ENCODE measurements at places on chromosomes 5 and 9.

DNA sequence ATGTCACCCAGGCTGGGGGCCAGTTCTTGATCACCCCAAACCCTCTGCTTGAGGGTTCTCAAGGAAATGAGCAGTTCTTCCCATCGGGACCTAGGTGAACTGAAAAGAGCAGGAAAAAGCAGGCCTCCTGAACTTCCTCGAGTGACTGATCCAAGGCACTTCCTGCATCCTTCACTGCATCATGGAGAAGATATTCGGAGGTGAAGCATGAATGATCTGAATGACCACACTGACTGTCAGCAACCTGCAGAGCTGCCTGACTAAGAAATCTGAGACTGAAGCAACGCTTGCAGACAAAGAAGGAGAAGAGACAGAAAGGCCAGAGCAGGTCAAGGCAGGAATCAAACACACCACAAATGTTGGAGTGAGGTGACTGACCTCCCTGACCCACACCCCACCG lies 420.2 kb downstream of the AGTPBP1 start:
- no peak for DNase-seq

GRCh38 chr5:63894690-63895089 lies 67.6 kb downstream of the HTR1A start:
- no peak for DNase-seq

- peak; percentile 66 for DNase-seq
These were observed 38.0 kb downstream of the TGFBI start for GRCh38 chr5:136066661-136067271.

DNA sequence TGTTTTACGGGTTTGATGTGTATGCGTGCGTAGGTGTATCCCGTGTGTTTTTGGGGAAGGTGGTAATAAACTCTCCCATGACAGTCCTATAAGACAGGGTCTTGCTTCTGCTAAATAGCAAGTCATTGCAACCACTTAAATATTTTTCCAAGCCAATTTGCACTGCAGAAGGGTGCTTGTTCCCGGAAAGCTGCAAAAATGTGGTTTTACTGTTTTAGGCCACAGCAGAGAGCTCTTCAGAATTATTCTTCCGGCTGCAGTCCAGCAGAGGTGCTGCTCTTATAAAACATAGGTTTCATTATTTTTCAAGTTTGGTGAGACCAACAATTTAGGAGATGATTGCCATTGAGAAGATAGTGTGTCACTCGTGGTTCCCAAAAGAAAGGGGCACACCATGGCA lies 192.8 kb downstream of the NTRK2 start:
- no peak for DNase-seq

- DNase-seq = no peak
These were observed 22.5 kb upstream of the PTGS1 start for GRCh38 chr9:122348288-122348777.

GRCh38 chr9:74951107-74951720 lies 1.5 kb downstream of the C9orf40 start:
- DNase-seq = peak; percentile 4

GRCh38 chr5:176822041-176822792 lies 11.9 kb downstream of the UNC5A start:
- DNase-seq = peak; percentile 87

DNA sequence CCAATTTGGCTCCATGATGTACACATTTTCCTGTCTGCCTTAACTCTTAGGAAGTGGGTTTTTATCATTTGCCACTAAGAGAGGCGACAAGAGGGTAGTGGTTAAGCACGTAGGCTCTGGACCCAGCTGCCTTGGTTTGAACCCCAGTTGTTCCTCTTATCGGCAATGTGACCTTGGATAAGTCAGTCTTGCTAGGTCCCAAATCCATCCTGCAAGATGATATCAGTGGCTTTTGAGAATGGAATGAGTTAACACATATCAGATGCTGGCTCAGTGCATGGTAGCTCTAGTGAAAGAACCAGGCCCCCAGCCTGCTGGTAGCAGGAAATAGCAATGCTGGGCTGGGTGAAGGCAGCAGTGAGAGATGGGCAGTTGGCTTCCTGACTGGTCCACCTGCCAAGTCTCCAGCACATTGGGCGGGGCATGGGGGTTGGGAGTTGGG lies 72.5 kb downstream of the STK10 start:
- DNase-seq = no peak

DNA sequence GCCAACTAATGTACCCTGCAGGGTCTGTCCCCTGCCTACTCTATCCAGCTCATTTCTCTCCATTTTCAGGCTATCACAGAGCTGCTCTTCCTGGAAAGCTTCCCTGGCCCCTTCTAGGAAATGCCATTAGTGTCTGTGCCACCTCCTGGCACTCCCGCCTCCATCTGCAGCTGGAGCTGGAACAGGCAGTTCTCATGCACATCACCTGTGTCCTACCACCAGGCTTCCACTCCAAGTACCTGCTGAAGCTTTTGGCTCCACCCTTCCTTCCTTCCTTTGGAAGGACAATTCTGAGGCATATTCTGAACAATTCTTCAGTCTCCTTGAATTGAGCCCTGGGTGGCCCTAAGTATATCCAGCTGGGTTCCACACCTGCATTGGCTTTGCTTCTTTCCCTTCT lies 156.2 kb upstream of the ZNF618 start:
- DNase-seq = no peak

- no peak for DNase-seq
These were observed 158.1 kb downstream of the LPAR1 start for GRCh38 chr9:110880189-110880588.

DNA sequence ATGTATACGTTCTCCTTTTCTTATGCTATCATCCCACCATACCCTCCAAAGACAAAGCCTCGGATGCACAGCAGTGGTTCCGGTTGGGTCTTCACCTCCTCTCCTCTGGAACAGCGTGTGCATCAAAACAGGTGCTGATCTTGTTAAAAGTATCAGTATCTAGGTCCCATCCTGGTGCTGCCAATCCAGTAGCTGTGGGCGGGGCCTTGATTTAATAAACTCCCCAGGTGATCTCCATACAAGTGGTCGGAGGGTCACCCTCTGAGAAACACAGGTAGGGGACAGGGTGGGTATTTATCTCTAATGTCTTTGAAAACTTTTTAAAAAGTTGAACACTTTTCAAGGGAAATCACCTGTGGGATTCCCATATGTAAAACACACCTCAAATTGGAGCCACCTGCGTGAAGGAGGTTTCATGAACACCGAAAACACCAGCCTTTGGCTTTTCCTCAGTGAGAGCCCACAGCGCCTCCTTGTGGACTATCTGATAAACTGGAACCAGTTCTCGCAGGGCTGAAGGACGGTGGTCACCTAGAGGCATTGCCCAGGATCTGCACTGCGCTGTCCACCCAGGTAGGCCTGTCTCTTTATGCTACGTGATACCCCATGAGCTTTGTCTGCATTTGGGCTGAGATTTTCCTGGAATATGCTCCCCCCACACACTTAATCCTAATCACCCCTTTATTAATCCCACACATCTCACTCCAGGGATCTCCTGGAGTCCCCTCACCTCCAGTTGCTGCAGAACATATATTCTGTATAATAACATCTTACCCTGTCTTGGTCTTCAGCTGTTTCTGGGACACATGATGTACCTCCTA lies 80.5 kb upstream of the EPB41L4B start:
- DNase-seq = peak; percentile 53

DNA sequence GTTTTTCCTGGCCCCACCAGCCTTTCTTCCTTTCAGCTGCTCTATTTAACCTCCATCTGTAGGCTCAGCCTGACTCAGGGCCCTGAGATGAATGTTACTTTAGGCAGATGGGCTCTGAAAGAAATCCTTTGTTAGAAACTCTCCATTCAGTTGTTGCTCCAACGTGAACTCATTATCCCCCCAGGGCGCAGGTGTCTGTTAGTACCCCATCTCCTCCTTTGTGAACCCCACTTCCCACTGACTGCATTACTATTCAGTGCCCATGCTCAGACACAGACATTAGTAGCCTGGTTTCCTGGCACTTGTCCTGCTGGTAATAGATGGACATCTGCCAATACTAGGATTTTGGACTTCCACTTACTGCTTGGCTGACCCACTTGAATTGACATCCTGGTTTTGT lies 1271.6 kb downstream of the PTPRD start:
- no peak for DNase-seq

DNA sequence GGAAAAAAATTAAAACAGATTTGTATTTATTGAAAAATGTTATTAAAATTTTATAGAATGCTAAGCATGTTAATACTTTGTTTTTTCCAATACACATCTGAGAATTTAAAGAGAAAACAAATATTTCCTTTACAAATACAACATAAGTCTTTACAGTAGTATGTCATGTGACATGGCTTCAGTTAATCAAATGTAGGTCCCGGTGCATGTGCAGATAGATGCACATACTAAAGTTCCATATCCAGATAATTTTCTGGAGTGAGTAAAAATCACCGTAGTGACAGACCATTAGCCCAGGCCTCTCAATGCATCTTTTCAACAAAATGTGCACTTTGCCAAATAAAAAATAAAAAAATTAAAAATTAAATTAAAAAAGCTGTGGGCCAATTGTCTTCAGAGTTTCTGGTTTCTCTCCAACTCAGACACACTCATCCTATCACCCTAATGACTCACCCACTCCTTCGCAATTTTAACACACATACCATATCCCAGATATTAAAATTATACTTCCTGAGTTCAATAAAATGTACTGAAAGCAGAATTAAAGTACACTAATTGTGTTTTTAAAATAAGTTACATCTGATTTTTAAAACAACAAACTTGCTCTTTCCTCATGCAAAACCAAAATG lies 508.1 kb downstream of the NR2F1-AS1 start:
- peak; percentile 50 for DNase-seq

- peak; percentile 54 for DNase-seq
These were observed 142.3 kb upstream of the ANKH start for GRCh38 chr5:15013654-15014463.

- no peak for DNase-seq
These were observed 58.0 kb downstream of the LOX start for GRCh38 chr5:122019919-122020590.

- no peak for DNase-seq
These were observed 52.8 kb downstream of the SAXO1 start for GRCh38 chr9:18980189-18980588.

DNA sequence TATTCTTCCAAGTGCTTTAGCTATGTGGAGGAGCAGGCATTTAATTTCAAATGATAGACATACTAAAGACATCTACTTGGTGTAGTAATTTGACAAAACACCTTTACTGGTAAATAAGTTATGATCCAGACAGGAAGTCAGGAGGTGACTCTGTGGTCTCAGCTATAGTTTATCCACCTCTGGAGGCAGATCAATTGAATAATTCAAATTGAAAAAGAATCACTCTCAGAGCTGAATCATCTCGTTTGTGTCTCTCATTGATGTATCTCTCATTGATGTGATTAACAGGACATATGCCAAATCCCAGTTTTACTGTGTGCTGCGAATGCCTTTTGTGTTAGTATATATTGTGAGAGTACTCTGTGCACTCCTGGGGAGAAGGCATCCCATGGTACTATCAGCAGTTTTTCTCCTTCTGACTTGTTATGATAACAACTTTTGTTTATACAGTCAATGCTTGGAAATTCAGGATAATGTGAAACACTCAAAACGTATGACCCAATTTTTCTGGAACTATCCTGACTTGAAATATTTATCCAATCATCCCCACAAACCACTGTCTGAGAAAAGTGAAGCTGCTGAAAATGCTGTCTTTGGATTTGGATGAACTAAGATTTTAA lies 48.5 kb upstream of the DAB2 start:
- DNase-seq = no peak

DNA sequence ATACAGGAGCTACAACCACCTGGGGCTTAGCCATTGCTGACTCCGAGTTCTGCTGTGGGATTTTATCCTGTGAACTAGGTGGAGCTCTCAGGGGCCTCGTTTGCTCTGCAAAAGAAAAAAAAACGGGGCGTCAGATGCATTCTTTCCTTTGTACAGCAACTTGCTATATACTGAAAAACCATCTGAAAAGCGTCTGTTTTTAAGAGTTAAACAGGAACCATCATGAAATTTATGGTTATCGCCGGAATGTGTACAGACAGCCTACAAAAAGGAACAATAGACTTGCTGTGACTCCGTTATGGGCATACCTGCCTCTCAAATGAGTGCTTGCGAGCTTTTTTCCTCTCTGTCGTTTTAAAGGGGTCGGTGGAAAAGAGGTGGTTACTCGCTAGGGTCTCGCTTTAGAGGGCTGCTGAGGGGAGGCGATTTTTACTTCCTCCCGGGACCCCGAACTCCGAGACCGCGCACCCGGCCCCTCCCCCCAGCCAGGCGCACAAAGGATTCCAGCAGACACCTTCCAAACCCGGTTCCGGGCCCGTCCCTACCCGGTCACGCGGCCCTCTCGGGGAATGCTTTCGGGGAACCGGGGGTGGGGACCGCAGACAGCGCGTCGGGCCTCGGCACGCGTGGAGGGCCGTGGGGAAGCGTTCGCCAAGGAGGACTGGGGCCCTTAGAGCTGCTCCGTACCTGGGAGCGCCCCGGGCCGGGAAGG lies 826 bp downstream of the PAIP1 start:
- peak; percentile 60 for DNase-seq

DNA sequence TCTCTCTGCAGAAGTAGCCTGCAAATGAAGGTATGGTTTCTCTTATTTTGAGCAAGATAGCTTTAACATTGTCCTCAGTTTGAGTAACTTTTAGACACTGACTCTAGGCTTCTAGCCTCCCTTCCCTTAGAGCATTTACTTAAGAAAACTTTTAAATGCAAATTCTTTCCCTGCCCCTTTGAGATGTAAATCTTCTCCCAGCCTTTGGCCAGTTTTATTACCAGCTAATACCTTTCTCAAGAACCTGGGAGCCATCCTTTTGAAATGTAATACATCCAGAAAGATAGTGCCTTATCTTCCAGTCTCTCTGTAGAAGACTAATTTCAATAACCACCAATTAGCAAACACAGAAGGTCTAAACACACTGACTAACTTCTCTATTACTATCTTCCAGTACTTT lies 688.9 kb upstream of the CDH9 start:
- DNase-seq = no peak

GRCh38 chr9:69965416-69966145 lies 78.1 kb upstream of the MAMDC2 start:
- no peak for DNase-seq

DNA sequence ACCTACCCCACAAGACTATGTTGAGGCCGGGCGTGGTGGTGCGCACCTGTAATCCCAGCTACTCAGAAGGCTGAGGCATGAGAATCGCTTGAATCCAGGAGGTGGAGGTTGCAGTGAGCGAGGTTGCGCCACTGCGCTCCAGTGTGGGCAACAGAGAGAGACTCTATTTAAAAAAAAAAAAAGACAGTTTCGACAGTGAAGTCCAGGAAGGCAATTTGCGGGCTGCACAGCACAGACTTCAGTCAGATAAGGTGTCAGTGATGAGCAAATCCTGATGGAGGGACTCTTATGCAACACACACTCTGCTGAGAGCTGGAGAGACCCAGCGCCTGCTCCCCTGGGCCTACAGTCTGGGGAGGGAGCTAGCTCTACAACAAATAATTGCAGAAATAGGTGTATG lies 14.2 kb downstream of the CCNJL start:
- DNase-seq = no peak

- DNase-seq = no peak
These were observed 1786.4 kb upstream of the WWC1 start for GRCh38 chr5:166505067-166505466.

- DNase-seq = peak; percentile 60
These were observed 1.3 kb downstream of the MAT2B start for GRCh38 chr5:163506726-163507125.

GRCh38 chr5:133838286-133838685 lies 130.1 kb downstream of the C5orf15 start:
- no peak for DNase-seq

GRCh38 chr5:40678460-40679147 lies 1.1 kb upstream of the PTGER4 start:
- DNase-seq = no peak

GRCh38 chr5:116442095-116442534 lies 132.5 kb downstream of the SEMA6A start:
- DNase-seq = peak; percentile 80
